ENCODE measurements at places on chromosomes 11 and 22.

- DNase-seq: no peak
Observed at GRCh38 chr11:35151241-35151640, 12.3 kb downstream of the CD44 start.

GRCh38 chr11:76551400-76551799 is 106.6 kb downstream of the EMSY start:
- DNase-seq: no peak

- no peak for DNase-seq
Observed at GRCh38 chr11:125110506-125110905, 920 bp downstream of the TMEM218 start.

DNA sequence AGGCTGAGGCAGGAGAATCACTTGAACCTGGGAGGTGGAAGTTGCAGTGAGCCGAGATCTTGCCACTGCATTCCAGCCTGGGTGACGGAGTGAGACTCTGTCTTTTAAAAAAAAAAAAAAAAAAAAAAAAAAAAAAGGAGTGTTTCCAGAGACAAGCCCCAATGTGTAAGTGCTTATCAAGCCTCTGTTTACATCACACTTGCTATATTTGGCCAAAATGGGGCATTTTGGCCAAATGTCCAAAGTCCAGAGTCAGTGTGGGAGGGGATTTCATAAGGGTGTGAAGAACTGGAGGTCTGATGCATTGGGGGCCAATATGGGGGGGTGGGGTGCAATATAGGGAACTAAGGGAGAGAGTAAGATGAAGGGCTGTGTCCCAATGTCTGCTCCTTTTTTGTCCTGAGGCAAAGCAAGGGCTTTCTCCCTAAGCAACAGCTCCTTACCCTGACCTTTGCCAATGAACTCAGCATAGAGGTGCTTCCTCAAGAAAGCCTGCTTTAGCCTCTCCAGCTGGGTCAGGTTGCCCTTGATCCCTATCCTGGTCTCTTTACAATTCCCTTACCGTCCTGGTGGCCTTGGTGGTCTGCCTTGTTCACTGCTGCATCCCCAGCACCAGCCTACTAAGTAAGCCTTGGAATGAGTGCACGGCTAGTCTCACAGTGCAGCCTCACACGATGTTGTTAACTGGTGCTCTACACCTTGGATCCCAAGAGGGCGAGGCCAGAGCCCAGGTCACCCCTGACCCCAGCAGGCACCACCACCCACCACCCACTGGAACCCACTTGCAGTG is 14.1 kb upstream of the BCR start:
- DNase-seq: no peak

GRCh38 chr11:44784436-44784760 is 57.6 kb downstream of the TSPAN18 start:
- DNase-seq: no peak

DNA sequence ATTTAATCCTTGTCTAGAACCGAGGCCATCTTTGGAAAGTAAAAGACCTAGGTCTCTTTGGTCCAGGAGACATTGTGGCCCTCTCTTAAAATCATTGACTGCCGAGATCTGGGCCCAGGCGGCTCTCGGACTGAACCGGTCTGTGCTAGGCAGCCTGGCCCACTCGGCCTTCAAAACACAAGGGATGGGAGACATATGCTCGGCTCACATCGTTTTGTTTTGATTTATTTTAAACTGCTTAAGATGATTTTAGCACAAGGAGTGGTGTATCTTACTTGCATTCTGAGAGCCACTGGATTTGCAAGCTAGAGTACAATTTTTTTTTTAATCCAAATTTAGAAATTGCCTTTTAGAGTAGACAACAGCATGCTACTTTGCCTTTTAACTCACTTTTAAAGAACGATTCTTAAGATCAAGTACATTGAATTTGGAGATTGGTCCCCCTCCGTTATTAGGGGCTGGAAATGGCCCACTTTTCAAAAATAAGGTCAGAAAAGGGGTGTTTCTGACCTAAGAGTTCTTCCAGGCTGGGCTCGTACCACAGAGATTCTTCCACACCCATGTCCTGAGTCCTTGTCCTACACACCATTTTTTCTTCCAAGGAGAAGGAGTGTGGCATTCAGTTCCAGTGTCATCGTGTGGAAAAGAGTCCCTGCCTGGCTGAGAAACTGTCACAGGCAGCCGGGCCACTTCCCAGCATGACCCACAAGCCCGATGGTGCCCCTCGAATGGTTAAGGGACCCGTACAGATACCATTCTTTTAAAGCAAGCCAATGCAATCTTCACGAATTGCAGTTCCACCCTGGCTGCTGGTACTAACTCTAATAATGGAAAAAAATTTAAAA is 80.5 kb upstream of the WNT7B start:
- DNase-seq: no peak

DNA sequence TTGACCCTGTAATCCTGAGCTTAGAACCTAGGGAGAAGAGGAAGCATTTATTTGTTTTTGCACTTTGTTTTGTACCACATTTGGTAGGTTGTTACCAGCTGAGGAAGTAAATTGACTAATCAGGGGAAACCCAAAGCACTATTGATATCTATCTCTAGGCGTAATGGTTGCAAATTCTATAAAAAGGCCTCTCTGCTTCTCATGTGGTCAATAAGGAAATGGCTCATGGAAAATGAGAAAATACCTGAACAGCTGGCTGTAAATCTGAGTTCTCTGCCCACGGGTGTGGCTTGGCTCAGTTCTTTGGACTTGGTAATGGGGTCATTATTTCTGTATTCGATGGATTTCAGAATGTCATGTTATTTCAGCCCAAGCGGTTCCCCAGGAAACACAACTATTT is 42.4 kb downstream of the BARX2 start:
- no peak for DNase-seq

GRCh38 chr22:42944409-42944808 is 70.5 kb downstream of the PACSIN2 start:
- DNase-seq: no peak

DNA sequence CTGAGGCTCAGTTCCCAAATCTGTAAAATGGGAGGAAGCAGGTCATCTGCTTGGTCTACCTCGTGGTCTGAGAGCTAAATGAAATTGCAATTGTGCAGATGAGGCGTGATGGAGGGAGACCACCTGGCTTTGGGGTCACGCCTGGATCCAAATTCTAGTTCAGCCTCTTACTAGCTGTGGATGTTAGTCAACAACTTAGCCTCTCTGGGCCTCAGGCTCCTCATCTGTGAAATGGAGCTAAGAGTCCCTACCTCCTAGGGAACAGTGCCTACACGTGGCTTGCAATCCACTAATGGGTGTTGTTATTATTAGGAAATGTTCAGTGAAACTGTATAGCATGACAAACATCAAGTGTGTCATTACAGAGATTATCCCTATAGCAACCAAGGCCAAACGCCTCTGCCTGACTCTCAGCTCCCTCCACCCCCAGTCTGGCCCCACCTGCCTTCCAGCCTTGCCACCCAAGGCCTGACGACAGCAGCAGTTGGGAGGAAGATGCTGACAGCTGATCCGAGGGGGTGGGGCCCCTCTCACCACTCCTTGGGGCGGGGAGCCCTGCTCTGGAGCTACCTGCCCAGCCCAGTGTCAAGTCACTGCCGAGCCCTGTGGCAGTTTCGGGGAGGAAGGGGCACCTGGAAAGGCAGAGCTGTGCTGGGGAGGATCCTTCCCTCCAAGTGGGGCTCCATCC is 1.7 kb upstream of the RHOD start:
- peak; percentile 79 for DNase-seq

DNA sequence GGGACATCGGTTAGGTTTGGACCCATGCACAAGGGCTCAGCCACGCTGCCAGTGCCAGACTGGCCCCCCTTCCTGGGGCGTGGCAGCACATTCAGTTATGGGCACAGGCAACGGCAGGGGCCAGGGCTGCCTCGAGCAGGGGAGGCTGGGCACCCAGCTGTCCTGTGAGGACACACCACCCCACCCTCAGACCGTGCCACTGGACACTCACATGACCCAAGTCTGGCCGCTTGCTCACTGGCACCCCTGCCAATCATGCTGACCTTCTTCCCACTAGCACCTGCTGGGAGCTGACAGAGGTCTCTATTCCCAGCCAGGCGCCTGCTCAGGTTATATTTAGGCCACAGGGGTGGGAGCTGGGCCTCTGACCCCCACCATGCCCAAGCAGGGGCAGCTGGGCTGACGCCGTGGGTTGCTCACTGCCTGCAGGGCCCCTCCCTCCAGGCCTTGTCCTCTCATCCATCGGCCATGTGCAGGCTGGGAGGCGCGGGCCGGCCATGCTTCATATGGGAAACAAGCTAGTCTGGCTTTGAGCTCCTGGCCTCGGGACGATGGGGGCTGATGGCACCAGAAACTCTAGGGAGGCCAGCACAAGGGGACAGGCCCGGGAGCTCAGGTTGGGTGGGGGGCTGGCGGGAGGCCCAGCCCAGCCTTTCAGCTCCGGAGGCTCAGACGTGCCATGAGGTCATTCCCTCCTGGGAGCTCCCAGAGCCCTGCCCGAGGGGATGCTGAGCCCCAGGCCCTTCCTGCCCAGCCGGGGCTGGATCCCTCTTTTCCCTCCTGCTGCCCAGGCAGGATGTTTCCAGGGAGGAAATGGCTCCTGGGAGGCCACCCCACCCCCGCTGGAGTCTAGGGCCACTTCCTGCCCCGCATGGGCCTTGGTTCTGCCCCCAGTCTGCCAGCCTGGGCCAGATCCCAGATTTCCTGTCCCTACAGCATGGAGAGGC is 15.2 kb upstream of the TBX1 start:
- DNase-seq: no peak

GRCh38 chr11:12523180-12523924 is 146.0 kb downstream of the PARVA start:
- DNase-seq: no peak

- peak; percentile 21 for DNase-seq
Observed at GRCh38 chr22:19060356-19061009, 61.7 kb downstream of the DGCR2 start.

- DNase-seq: no peak
Observed at GRCh38 chr11:69230856-69231425, 63.0 kb upstream of the MYEOV start.

DNA sequence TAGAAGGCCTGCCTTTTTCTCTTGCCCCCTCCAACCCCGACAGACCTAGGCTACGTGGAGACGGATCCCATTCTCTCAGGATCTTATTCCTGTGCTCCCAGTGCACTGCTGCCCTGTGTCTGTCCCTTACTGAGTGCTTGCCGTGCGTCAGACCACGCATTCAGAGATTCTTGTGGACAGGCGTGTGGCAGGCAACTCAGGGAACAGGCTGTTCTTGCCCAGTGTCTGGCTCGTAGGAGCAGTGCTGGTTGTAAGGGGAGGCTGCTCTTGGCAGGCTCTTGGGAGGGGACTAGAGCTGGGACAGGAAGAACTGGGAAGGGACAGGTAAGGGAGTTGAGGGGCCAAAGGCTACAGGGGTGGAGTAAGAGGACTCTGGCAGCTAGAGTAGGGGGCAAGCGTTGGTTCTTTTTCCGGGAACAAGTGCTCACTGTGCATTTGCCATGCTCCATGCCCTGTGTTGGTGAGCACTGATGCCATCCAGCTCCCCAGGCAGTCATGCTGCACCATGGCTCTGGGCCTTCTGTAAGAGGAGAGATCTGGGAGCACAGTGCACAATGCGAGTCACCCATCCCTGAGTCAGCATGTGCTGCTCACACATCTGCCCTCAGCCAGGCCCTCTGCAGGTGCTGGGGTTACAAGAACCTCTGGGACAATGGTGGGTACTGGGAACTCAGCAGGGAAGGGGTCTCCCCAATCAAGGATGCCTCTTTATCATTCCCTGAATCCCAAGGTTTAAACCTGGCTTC is 119.1 kb downstream of the TBC1D22A start:
- no peak for DNase-seq

- DNase-seq: no peak
Observed at GRCh38 chr11:9855579-9856287, 191.9 kb downstream of the SWAP70 start.

GRCh38 chr22:29717789-29718188 is 2.0 kb upstream of the CABP7 start:
- DNase-seq: no peak

- DNase-seq: peak; percentile 22
Observed at GRCh38 chr22:44452531-44453420, 45.3 kb downstream of the RTL6 start.

GRCh38 chr11:33043221-33043830 is 4.0 kb downstream of the TCP11L1 start:
- no peak for DNase-seq

DNA sequence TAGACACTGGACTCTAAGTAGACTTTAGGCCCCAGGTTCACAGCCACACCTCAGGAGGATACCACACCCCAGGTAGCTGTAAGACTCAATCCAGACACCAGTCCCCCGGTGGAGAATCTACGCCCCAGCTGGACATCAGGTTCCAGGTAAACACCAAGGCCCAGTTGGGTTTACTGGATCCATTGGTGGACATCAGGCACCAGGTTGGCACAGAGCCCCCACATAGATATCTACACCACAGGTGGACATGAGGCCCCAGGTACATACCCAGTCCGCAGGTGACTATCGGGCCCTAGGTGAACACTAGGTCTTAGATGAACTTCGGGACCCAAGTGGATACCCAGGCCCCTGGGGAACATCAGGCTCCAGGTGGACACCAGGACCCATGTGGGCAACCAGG is 58.9 kb upstream of the SEPTIN5 start:
- DNase-seq: no peak

GRCh38 chr22:30178181-30179126 is 68.1 kb downstream of the LIF start:
- DNase-seq: no peak

DNA sequence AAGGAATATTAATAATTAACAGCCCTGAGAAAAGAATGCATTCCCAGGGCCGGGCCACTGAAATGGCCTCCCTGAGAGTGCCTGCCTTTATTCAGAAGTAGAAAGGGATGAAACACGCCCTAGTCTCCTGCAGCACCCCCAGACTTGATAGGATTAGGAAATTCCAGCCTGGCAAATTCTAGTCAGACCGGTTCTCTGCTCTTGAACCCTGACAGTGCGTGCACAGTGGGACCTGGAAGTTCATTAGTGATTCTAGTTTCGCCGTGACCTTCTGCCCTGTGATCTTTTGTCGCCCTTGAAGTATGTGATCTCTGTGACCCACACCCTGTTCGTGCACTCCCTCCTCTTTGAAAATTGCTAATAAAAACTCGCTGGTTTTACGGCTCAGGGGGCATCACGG is 2.1 kb upstream of the GSTP1 start:
- no peak for DNase-seq

DNA sequence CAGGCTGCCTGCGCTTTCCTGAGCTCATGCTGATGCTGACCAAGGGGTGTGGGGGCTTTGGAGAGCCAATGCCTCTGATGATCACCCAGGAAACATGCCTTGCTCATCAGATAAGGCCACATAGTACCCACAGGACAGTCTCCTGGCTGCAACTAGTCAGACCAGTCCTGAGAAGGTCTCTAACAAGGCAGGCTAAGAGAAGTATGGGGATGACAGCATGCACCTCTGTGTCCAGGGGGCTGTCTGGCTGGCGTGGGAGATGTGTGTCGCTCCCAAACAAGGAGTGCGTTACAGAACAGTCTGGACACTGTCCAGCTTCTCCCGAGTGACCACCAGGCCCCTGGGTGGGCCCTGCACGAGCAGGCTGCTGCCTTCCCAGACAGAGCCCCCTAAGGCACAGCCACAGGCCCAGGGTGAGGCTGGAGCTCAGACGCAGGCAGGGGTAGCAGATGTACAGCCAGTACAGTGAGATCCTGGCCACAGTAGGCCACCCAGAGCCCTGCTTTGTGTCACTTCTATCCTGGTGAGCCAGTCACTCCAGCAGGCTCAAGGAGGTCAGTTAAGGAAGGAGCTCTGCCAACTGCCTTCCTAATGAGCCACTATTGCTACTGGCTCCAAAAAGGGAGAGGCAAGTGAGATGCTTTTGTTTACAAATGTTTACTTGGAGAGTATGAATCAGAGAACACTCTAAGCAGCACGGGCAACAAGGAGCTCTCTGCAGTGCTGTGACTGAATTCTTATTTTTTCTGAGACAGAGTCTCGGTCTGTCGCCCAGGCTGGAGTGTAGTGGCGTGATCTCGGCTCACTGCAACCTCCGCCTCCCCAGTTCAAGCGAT is 66.0 kb upstream of the CLTCL1 start:
- DNase-seq: peak; percentile 15

- DNase-seq: no peak
Observed at GRCh38 chr11:45657496-45658260, 7.7 kb downstream of the CHST1 start.
